ENCODE measurements at places on chromosomes 13 and 19. TPM values are rescaled to one million over a fixed set of nuclear protein-coding genes. Genes with fewer than 3 reads are reported as not detected.

Gene SLC7A10
- not detected for total RNA-seq

Gene TEX101
- total RNA-seq: not detected

Gene PSG2
- total RNA-seq: not detected

Gene DPY19L3
- 12.8 TPM for total RNA-seq

Gene C1QTNF9
- total RNA-seq: 0.18 TPM

Gene SERPINE3
- not detected for total RNA-seq

Gene ZNF14
- 0.40 TPM for total RNA-seq

Gene GRIK5
- total RNA-seq: 0.25 TPM

Gene AXL
- 10.1 TPM for total RNA-seq
